ENCODE measurements at places on chromosomes 2 and 18. TPM values are rescaled to one million over a fixed set of nuclear protein-coding genes. Genes with fewer than 3 reads are reported as not detected.

PRKAG3 gene
- not detected for total RNA-seq

RELCH gene
- 21.6 TPM for total RNA-seq

CHST10 gene
- total RNA-seq = 13.4 TPM

DNA sequence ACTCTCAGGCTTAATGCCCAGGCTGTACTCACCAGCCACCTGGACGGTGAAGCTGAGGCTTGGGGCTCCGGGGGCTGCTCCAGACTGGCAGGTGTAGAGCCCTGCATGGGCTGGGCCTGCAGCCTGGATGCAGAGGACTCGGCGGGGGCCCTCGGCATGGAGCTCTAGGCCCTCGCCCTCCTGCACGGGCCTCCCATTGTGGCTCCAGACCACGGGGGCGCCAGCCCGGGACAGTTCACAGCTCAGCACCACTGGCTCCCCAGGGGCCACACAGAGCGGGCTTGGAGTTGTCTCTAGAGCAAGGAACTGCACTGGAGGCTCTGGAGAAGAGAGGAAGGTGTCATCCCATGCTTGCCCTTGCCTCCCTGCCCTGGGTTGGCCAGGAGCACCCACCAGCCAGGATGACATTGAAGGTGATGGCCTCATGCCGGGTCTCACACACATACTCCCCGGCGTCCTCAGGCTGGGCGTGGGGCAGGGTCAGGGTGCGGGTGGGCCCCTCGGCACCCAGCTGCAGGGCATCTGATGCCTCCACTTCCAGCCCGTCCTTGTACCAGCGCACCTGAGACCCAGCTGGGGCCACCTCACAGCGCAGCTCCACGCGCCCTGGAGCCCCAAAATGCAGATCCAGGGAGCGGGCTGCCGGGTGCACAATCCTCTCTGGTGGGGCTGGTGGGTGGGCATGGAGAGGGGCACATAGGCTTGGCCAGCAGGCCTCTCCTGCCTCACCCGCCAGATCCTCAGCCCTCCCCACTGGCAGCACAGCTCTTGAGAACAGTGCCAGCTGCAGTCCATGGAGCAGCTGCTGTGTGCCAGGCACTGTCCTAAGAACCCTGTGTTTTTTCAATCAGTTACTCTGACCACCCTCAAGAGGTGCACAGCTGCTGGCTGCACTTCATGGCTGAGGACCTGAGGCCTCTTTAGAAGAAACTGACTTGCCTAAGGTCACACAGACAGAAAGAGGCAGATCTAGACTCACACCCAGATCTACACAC lies 13.3 kb downstream of the OBSL1 start:
- DNase-seq = no peak

DNA sequence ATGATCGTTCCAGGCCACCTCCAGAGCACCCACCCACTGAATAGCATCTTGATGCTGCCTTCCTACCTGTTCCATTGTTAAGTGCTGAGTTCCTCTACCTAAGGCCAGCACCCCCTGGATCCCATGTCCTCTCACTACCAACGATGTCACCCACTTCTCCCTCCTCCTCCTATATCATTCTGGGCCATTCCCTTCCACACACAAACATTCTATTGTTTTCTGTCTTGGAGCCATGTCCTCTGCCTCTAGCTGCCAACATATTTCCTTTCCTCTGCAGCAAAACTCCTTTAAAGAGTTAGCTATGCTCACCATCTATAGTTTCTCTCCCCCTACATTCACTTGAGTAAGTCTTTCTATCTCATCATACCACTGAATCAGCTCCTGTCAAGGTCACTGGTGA lies 64.0 kb upstream of the ACKR3 start:
- DNase-seq = no peak

DNA sequence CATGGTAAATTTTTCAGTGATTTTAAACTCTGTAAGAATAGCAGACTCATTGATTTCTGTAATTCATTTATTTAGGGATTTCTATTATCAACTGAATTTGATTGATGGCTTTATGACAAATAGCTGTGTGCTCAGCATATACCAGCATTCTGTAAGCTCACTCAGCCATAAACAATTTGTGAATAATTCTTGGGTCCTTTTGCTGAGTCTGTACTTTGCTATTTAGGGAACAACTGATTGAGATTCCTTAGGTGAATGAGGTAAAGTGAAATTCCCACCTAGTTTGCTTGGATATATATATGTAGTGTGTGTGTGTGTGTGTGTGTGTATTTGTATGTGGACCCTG lies 76.7 kb upstream of the CAVIN2 start:
- peak; percentile 45 for DNase-seq

- no peak for DNase-seq
These were observed 1336.2 kb upstream of the CHAC2 start for GRCh38 chr2:52431352-52431760.

All from PC-3 (cell line).